ENCODE measurements at places on chromosomes 7 and 10. TPM values are rescaled to one million over a fixed set of nuclear protein-coding genes. Genes with fewer than 3 reads are reported as not detected.

BEND7 gene
- 14.5 TPM for total RNA-seq

ZNF467 gene
- 1.2 TPM for total RNA-seq

C10orf105 gene
- total RNA-seq, result not detected

SLC39A12 gene
- not detected for total RNA-seq

ZNF804B gene
- not detected for total RNA-seq

HOXA7 gene
- total RNA-seq, result 4.9 TPM

FKBP6 gene
- not detected for total RNA-seq

NCF1 gene
- total RNA-seq, result not detected

UPK3BL1 gene
- total RNA-seq, result 17.4 TPM

ATXN7L1 gene
- total RNA-seq, result 6.8 TPM

CBX3 gene
- 234 TPM for total RNA-seq
